ENCODE measurements at places on chromosomes 1 and 21. TPM values are rescaled to one million over a fixed set of nuclear protein-coding genes. Genes with fewer than 3 reads are reported as not detected.

Gene STYXL2
- not detected for total RNA-seq

Gene KLHL20
- total RNA-seq, result 40.8 TPM

Gene TFF3
- total RNA-seq, result not detected

Gene FNDC5
- total RNA-seq, result not detected

Gene FCRL3
- total RNA-seq, result 8.6 TPM

Gene CRYAA
- total RNA-seq, result not detected

Gene AXDND1
- total RNA-seq, result not detected

Gene SMG5
- total RNA-seq, result 66.7 TPM

Gene ADGRL4
- total RNA-seq, result not detected

Gene FCRL4
- not detected for total RNA-seq

Gene LINGO4
- not detected for total RNA-seq

Data from naive thymus-derived CD8-positive, alpha-beta T cell (primary cell).